Spleen (tissue), 13 donors: ENCODE measurements at places on chromosomes 6 and 20. TPM values are rescaled to one million over a fixed set of nuclear protein-coding genes. Genes with fewer than 3 reads are reported as not detected.
A peak's percentile ranks its signal among the peaks of the same experiment; 100 is the strongest.

- no peak for DNase-seq
Measured at GRCh38 chr6:144737998-144738397, 452.9 kb downstream of the UTRN start.

ARHGAP40 gene
- polyA plus RNA-seq = 0.03 TPM

- no peak for DNase-seq
Measured at GRCh38 chr6:111564482-111564945, 41.2 kb downstream of the TRAF3IP2 start.

BANF2 gene
- not detected for polyA plus RNA-seq

- peak; percentile 75 for DNase-seq
Measured at GRCh38 chr20:25984933-25985332, 288.3 kb upstream of the ZNF337 start.

GRCh38 chr6:12293235-12293930 lies 3.2 kb downstream of the EDN1 start:
- no peak for DNase-seq

GRCh38 chr6:163986313-163986712 lies 571.8 kb downstream of the QKI start:
- DNase-seq = no peak

HMGCLL1 gene
- polyA plus RNA-seq = not detected

GRCh38 chr20:45061244-45061643 lies 39.7 kb downstream of the KCNS1 start:
- DNase-seq = no peak

GRCh38 chr20:9081423-9081966 lies 12.6 kb downstream of the PLCB4 start:
- no peak for DNase-seq

DNA sequence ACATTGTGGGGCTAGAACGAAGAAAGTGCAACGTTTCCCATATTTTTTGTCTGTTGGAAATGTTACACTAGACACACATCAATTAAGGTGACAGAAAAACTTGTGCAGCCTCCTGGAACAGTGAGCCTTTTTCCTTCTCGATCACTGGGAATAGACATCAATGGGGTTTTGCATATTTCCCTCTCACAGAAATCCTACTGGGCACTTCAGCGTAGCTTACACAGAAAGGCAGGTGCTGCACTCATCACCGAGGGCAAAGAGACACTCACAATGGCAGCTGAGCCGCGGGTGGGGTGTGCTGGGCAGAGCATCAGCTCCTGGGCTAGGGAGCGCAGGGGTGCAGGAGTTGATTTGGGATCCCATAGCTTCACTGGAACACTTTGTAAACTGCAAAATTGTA lies 64.5 kb downstream of the THBS2 start:
- no peak for DNase-seq

GRCh38 chr6:137798846-137799245 lies 68.2 kb upstream of the TNFAIP3 start:
- DNase-seq = no peak

- no peak for DNase-seq
Measured at GRCh38 chr6:140671926-140672325, 1297.5 kb upstream of the CITED2 start.

SLC17A3 gene
- 0.11 TPM for polyA plus RNA-seq

- no peak for DNase-seq
Measured at GRCh38 chr20:23396950-23397627, 24.2 kb downstream of the NAPB start.

PTPRA gene
- 17.3 TPM for polyA plus RNA-seq

- no peak for DNase-seq
Measured at GRCh38 chr6:15960740-15961634, 167.9 kb upstream of the MYLIP start.

SLC44A4 gene
- 0.83 TPM for polyA plus RNA-seq

AIF1 gene
- polyA plus RNA-seq = 416 TPM

- DNase-seq = no peak
Measured at GRCh38 chr20:40168981-40169620, 519.9 kb downstream of the MAFB start.

DNA sequence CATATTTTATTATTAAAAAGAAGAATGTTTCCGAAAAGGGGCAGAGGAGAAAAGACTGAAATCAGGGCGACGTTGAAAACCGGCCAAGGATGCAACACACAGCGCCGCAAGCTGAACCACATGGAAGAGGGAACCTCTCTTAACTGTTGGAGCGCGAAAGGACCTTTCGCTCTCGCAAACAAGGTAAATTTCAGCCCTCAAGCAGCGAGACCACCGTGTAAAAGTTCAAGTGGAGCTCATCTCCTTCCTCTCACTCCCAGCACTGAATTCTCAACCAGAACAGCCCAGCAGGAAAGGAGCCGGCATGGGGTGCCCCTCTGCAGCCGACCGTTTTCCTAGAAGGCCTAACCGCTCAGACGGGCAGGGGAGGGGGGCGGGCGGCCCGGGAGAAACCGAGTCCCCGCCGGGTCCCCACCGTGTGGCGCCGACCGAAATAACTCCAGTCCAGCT lies 621 bp downstream of the GPR63 start:
- no peak for DNase-seq

DNA sequence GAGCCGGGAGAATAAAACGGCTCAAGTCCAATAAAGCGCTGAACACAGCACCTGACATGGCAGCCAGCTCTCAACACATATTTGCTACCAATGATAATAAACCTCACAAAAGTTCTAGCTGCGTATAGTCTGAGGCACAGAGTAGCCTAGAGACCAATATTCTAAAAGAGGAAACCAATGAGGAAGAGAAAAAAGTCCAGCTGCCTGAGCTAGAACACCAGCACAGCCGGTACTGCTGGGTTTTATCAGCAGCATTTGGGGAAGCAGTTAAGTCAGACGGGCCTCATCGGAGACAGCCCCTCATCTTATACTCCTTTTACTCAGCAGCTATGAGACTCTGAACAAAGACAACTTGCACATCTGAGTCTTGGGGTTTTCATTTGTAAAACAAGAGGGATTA lies 2.4 kb upstream of the RTF2 start:
- no peak for DNase-seq

- no peak for DNase-seq
Measured at GRCh38 chr6:15953152-15953880, 175.6 kb upstream of the MYLIP start.

DNA sequence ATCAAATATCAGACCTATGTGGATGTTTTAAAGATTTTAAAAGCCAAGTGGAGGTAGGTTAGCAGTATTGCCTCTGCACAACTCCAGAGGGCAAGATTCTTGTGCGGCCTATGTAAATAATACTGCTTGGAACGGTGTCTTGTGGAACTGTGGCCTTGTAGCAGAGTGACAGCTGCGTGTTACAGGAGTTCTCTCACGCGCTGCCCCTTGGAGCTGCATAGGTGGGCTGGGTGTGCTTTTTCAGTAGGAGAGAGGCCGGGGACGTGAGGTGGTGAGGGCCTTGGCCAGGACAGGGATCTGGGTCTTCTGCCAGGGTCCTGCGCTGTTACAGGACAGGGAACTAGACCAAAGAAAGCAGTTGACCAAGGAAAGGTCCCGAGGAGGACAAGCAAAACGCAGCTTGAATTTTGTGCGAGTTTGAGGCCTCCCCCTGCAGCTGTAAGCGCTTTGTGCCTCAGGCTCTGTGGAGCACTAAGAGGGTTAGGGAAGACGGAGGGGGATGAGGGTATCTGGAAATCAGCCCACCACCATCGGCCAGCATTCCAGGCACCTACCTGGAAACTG lies 1.5 kb downstream of the TMEM181 start:
- DNase-seq = peak; percentile 62

- DNase-seq = no peak
Measured at GRCh38 chr6:147509891-147510290, 1.4 kb downstream of the SAMD5 start.

GRCh38 chr6:126302191-126302590 lies 37.7 kb upstream of the CENPW start:
- no peak for DNase-seq

- DNase-seq = no peak
Measured at GRCh38 chr6:35120746-35121145, 20.4 kb downstream of the TCP11 start.

DNA sequence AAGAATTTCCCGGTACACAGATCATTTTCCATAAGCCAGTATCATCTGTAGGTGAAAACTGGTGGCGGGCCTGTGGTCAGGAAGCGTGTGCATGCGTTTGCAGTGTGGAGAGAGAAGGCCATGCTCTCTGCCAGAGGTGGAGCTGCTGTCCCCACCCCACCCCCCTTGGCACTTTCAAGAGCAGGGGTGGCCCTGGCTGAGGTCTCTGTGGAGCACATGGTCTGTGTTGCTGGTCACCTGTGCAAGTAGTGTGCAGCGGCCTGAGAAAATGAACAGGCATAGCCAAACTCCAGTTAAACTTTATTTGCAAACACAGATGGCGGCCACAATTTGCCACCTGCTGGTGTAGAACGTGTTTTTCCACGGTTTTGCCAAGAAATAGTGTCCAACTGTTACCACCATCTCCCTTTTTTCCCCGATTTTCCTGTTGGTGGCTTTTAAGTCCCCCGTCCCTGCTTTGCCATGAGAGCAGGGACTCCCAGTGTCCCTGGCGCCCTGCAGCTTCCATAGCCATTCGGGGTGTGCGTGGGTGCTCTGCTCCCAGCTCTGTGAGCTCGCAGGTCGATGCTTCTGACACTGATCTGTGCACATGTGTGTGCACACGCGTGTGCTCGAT lies 2.5 kb downstream of the ADRM1 start:
- DNase-seq = no peak

DNA sequence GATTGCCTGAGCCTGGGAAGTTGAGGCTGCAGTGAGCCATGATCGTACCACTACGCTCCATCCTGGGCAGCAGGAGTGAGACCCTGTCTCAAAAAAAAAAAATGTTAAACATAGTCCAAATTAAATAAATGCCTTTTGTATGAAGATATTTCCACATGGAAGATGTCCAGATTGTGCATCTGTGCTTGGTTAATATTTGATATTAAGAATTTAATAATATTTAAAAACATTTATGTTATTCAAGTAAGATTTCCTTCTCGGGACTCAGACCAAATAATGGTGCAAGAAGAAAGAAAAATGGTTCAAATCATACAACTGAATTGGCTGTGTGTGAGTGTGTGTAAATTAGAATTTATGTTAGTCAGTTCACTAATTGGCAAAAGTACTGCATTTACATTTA lies 202.5 kb downstream of the TBC1D7 start:
- no peak for DNase-seq

- DNase-seq = no peak
Measured at GRCh38 chr6:104606361-104606760, 253.4 kb downstream of the HACE1 start.

- no peak for DNase-seq
Measured at GRCh38 chr6:90401933-90402830, 105.5 kb upstream of the BACH2 start.

C6orf52 gene
- polyA plus RNA-seq = 0.42 TPM

ZNF512B gene
- polyA plus RNA-seq = 3.8 TPM

- DNase-seq = no peak
Measured at GRCh38 chr20:47337413-47337812, 19.1 kb downstream of the ZMYND8 start.

GRCh38 chr6:108737594-108738546 lies 110.4 kb upstream of the ARMC2 start:
- no peak for DNase-seq

DNA sequence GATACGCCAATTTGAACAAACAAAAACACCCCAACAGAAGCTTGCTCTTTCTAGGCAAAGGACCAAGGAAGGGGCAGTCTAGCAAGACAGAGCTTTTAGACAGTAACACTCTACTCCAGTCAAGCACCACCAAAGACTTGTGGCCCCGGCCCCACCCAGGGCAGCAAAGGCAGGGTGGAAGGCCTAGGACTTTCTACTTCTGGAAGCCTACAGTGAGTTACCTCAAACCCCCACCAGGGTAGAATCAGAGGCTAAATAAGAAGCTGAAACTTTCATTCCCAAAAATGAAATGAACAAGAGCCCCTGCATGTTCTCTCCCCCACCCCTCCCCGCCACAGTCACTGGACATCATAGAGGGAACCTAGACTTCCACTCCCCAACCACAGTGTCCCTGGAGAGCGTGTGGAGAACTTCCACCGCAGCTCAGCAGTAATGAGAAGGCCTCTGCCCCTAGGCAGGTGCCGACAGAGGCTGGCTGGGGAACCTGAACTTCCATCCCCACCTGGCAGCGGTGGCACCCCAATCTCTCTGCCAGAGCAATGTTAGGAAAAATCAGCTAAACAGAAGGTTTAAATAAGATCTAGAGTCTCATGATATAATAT lies 40.0 kb downstream of the KATNA1 start:
- no peak for DNase-seq

GRCh38 chr6:129370268-129370916 lies 339.6 kb downstream of the ARHGAP18 start:
- no peak for DNase-seq

SCGN gene
- not detected for polyA plus RNA-seq

- no peak for DNase-seq
Measured at GRCh38 chr6:21310568-21311140, 282.9 kb upstream of the SOX4 start.

DNA sequence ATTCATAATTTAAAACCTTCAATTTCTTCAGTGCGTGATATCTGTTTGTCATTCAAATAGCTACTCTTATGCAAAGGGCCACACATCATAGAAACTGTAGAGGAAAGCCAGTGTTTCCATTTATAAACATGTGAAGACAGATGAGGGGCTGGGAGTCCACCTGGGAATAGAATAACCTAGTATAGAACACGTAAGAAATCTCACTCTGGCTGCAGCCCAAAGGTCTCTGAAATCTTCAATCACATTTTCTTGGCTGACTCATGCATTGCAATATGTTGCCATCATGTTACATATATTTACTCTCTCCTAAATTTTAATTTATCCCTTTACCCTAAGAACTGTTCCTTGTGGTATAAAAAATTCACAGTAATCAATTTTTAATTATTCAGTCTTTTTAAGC lies 123.2 kb downstream of the ELOVL4 start:
- no peak for DNase-seq
